Transverse colon (tissue), 4 donors: ENCODE measurements at places on chromosomes 2 and 18. TPM values are rescaled to one million over a fixed set of nuclear protein-coding genes. Genes with fewer than 3 reads are reported as not detected.
A peak's percentile ranks its signal among the peaks of the same experiment; 100 is the strongest.

GRCh38 chr2:26632624-26633185 lies 8.5 kb downstream of the CIB4 start:
- no peak overlapping the region for H3K27ac ChIP-seq
- no peaks in the 10 kb centered on the region for H3K27me3 ChIP-seq
- H3K4me1 ChIP-seq, result no peaks in the 10 kb centered on the region

GRCh38 chr2:100978582-100979191 lies 23.4 kb upstream of the RPL31 start:
- peak; percentile 20 for DNase-seq
- peak overlapping the region; percentile 54 for H3K27ac ChIP-seq
- no peaks in the 10 kb centered on the region for H3K36me3 ChIP-seq
- H3K4me1 ChIP-seq, result no peaks in the 10 kb centered on the region
- no peaks in the 10 kb centered on the region for H3K27me3 ChIP-seq
- H3K4me3 ChIP-seq, result no peak overlapping the region

DNA sequence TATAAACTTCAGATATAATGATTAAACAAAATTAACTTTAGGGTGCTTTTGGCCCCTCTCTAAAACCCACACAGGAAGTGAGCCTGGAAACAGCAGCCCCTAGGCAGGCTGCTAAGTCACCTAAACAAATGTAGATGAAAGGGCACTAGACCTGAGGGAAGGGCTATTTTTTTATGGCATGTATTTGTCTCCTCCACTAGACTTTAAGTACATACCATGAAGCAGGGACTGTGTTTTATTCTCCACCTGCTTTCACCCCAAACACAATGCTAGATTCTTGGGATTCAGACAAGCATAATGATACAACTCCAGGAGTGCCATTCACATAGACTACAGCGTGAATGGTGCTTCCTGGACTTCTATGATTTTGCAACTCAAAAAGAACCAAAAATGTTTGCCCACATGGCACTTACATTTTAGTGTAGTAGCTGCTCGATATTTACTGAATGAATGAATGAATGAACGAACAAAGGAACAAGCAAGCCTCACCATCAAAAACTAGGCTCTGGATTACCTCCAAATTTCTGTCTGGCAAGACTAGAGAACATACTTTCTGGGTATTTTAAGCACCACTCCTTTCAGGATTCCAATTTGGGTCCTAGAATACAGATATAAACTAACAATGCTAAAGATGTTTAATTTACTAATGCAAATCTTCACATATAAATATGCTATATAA lies 10.1 kb downstream of the ATAD2B start:
- H3K27me3 ChIP-seq, result no peaks in the 10 kb centered on the region
- no peaks in the 10 kb centered on the region for H3K36me3 ChIP-seq
- peaks cover 9% of the 10 kb centered on the region for H3K4me1 ChIP-seq
- H3K27ac ChIP-seq, result no peak overlapping the region
- DNase-seq, result no peak

- peak overlapping the region; percentile 61 for H3K27ac ChIP-seq
- no peaks in the 10 kb centered on the region for H3K27me3 ChIP-seq
- no peak overlapping the region for H3K4me3 ChIP-seq
- H3K4me1 ChIP-seq, result no peaks in the 10 kb centered on the region
Observed at GRCh38 chr2:33033606-33034081, 86.9 kb downstream of the LTBP1 start.

GRCh38 chr2:11665510-11666362 lies 4.3 kb downstream of the NTSR2 start:
- peaks cover 7% of the 10 kb centered on the region for H3K4me1 ChIP-seq
- no peaks in the 10 kb centered on the region for H3K36me3 ChIP-seq
- no peak for DNase-seq
- H3K4me3 ChIP-seq, result no peak overlapping the region

GRCh38 chr2:83106853-83107252 lies 1352.2 kb downstream of the SUCLG1 start:
- H3K4me3 ChIP-seq, result no peak overlapping the region
- no peak for DNase-seq
- no peaks in the 10 kb centered on the region for H3K27me3 ChIP-seq

The C2orf15 gene
- total RNA-seq, result 0.82 TPM

The RFTN2 gene
- total RNA-seq, result 2.6 TPM

The LBX2 gene
- total RNA-seq, result 3.8 TPM

The SCN2A gene
- total RNA-seq, result not detected

The GAREM2 gene
- 1.5 TPM for total RNA-seq

DNA sequence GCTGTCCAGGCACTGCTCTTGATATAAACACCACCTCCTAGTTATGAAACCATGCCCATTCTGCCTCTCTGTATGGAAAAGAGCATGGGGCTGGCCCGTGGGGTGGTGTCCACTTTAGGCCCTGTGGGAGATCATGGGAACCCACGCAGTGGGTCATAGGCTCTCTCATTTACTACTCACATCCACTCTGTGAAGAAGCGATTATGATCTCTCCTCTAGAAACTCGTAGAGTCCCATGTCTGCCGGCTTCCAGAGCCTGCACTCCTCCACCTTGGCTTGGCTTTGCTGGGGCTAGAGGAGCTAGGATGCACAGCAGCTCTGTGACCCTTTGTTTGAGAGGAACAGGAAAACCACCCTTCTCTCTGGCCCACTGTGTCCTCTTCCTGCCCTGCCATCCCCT lies 15.9 kb downstream of the EMX1 start:
- peaks cover 27% of the 10 kb centered on the region for H3K27me3 ChIP-seq
- H3K27ac ChIP-seq, result no peak overlapping the region
- H3K4me1 ChIP-seq, result peaks cover 7% of the 10 kb centered on the region

DNA sequence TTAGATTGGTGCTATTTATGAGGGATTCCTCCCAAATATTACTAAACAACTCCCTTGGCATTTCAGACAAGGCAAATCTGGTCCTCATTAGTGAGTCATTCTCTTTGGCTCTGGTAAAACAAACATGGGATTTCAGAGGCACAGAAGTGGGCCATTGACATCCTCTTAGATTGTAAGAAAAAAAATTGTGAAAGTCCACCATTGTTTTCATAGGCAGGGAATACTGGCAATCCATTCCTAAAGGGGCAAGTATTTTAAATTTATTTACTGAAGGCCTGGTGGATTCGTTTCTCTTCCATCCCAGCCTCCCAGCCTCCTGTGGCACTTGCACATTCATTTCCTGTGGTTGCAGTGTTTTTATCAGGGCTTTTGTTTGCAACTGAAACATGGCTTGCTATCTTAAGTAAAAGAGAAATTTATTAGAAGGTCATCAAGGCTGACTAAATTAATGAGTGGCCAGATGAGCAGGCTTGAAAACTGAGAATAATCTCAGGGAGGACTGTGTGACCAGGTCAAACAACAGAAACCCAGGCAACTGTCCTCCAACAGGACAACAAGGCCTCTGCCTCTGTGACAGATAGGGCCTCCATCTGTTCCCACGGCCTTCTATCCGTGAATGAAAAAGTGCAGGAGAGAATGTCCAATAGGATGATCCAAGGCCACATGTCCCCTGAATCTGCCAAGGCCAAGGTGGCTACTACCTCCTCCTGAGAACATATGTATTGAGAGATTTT lies 23.1 kb upstream of the TNFAIP6 start:
- no peak for DNase-seq
- no peak overlapping the region for H3K27ac ChIP-seq
- no peaks in the 10 kb centered on the region for H3K36me3 ChIP-seq
- H3K4me1 ChIP-seq, result peaks cover 2% of the 10 kb centered on the region

DNA sequence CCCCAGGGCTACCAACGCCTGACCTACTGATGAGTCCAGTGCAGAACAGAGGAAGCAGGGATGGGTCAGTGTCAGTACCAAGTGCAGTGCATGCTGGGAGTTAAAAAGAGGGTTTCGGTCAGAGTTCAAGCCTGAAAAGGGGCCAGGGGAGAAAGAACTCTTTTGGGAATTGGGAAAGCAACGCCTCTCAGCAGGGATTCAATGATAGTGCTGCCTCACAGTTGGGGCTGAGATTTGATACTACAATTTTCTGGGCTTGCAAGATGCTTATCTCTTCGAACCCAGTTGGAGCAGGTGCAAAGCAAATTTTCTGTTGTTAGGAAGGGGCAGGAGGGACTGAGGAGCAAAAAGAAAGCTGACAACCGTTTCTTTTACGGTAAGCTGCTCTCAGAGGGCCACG lies 82.6 kb downstream of the CERKL start:
- DNase-seq, result no peak
- no peaks in the 10 kb centered on the region for H3K4me1 ChIP-seq

The EFHD1 gene
- total RNA-seq, result not detected

GRCh38 chr2:104848526-104848925 lies 5.4 kb upstream of the POU3F3 start:
- peaks cover 37% of the 10 kb centered on the region for H3K4me1 ChIP-seq
- H3K4me3 ChIP-seq, result no peak overlapping the region
- H3K27me3 ChIP-seq, result peaks cover 100% of the 10 kb centered on the region
- DNase-seq, result no peak
- no peak overlapping the region for H3K27ac ChIP-seq

GRCh38 chr2:206805887-206806607 lies 40.6 kb downstream of the FASTKD2 start:
- H3K4me3 ChIP-seq, result no peak overlapping the region
- no peaks in the 10 kb centered on the region for H3K4me1 ChIP-seq
- no peak overlapping the region for H3K27ac ChIP-seq
- DNase-seq, result no peak
- H3K36me3 ChIP-seq, result no peaks in the 10 kb centered on the region

The SOWAHC gene
- 99.5 TPM for total RNA-seq

- DNase-seq, result no peak
- peaks cover 4% of the 10 kb centered on the region for H3K27me3 ChIP-seq
- H3K4me1 ChIP-seq, result no peaks in the 10 kb centered on the region
- no peak overlapping the region for H3K4me3 ChIP-seq
Observed at GRCh38 chr2:25725877-25726276, 52.5 kb upstream of the DTNB start.

The ANKRD30BL gene
- total RNA-seq, result not detected

DNA sequence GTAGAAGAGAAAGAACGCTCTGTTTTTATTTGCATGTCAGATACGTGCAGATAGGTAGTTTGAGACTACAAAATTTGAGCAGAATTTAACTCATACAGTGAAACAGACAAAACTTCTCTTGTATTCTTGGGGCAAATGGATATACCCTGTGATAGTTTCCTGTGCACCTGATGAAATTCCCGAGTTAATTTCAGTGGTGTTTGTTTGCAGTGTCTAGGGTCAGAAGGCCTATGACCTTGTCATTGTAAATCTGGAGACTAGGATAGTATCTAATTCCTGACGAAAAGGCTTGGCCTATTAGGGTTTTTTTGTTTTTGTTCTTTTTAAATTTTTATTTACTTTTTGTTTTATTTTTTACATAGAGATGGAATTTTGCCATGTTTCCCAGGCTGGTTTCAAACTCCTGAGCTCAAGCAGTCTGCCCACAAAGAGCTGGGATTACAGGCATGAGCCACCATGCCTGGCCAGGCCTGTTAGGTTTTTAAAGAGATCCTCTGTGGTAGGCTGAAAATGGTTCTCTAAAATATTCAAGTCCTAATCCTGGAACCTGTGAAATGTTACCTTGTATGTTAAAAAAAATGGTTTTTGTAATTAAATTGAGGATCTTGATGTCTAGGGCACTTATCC lies 17.6 kb downstream of the LCLAT1 start:
- H3K27me3 ChIP-seq, result no peaks in the 10 kb centered on the region
- no peak for DNase-seq
- no peak overlapping the region for H3K27ac ChIP-seq
- no peaks in the 10 kb centered on the region for H3K36me3 ChIP-seq
- H3K4me3 ChIP-seq, result no peak overlapping the region
- peaks cover 3% of the 10 kb centered on the region for H3K4me1 ChIP-seq

- peak overlapping the region; percentile 97 for H3K27ac ChIP-seq
- DNase-seq, result no peak
- H3K27me3 ChIP-seq, result no peaks in the 10 kb centered on the region
- no peaks in the 10 kb centered on the region for H3K36me3 ChIP-seq
Observed at GRCh38 chr2:9556121-9556743, 602 bp upstream of the ADAM17 start.

The TGIF1 gene
- total RNA-seq, result 53.8 TPM

GRCh38 chr2:127698553-127699355 lies 2.5 kb upstream of the SFT2D3 start:
- H3K27ac ChIP-seq, result no peak overlapping the region
- no peaks in the 10 kb centered on the region for H3K36me3 ChIP-seq
- H3K27me3 ChIP-seq, result no peaks in the 10 kb centered on the region
- no peak overlapping the region for H3K4me3 ChIP-seq

GRCh38 chr2:235780401-235780800 lies 286.6 kb downstream of the AGAP1 start:
- no peaks in the 10 kb centered on the region for H3K4me1 ChIP-seq
- H3K4me3 ChIP-seq, result no peak overlapping the region
- no peaks in the 10 kb centered on the region for H3K36me3 ChIP-seq
- DNase-seq, result no peak
- H3K27me3 ChIP-seq, result no peaks in the 10 kb centered on the region
- H3K27ac ChIP-seq, result no peak overlapping the region

The C2orf66 gene
- not detected for total RNA-seq

DNA sequence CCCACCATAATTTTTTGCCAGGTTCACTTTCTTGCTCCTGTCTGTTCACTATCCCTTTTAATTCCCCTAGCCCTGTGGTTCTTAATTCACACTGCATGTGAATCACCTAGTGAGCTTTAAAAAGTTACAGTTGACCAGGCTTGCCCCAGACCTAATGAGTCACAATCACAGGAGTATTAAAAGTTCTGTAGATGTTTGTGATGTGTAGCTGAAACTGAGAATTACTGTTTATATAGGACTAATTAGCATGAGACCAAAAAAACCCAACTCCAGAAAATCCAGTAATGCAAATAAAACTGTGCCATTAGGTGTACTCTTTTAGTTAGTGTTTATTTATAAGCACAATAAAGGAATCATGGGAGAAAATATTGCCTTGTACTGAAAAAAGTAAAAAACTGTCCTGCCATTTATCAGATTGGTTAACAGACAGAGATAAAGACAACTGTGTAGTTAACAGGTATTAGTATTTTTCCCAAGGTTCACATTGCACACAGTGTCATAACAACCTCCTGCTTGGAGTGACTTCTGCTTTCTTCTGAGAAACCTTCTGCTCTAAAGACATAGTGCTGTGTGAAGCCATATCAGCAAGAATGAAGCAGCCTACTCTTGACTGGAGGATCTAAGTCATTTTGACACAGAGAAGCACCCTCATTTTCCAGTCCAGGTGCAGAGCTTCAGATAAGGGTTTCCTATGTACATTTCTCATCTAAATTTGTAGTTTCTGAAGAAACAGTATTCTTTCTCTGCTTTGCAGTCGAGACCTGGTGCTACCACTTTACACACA lies 39.0 kb downstream of the VAPA start:
- no peaks in the 10 kb centered on the region for H3K4me1 ChIP-seq
- H3K27ac ChIP-seq, result no peak overlapping the region
- H3K36me3 ChIP-seq, result no peaks in the 10 kb centered on the region
- DNase-seq, result no peak
- H3K4me3 ChIP-seq, result no peak overlapping the region

- H3K4me3 ChIP-seq, result no peak overlapping the region
- no peak for DNase-seq
- no peaks in the 10 kb centered on the region for H3K4me1 ChIP-seq
- H3K27me3 ChIP-seq, result no peaks in the 10 kb centered on the region
- H3K36me3 ChIP-seq, result no peaks in the 10 kb centered on the region
Observed at GRCh38 chr18:70072678-70073077, 125.0 kb upstream of the CD226 start.
